ENCODE measurements at places on chromosomes 6 and 20.

DNA sequence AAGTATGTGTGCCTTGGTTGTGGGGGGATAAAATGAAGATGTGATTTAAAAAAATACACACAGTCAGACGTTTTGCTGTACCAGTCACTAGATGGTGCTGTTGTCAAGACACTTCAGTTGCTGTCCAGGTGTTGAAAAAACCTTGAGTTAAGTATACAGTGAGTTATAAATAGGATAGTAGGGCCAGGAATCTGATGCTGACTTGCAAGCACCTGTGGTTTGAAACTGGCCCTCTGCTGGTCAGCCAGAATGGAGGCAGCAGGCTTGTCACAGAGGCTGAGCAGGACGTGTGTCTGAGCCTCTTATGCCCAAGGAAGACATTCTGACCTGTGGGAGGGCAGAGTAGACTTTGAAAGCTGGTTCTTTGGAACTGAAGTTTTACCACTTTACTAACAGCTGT is 27.8 kb downstream of the RNF8 start:
- DNase-seq = no peak

GRCh38 chr20:42366626-42367025 is 748.4 kb upstream of the CHD6 start:
- no peak for DNase-seq

DNA sequence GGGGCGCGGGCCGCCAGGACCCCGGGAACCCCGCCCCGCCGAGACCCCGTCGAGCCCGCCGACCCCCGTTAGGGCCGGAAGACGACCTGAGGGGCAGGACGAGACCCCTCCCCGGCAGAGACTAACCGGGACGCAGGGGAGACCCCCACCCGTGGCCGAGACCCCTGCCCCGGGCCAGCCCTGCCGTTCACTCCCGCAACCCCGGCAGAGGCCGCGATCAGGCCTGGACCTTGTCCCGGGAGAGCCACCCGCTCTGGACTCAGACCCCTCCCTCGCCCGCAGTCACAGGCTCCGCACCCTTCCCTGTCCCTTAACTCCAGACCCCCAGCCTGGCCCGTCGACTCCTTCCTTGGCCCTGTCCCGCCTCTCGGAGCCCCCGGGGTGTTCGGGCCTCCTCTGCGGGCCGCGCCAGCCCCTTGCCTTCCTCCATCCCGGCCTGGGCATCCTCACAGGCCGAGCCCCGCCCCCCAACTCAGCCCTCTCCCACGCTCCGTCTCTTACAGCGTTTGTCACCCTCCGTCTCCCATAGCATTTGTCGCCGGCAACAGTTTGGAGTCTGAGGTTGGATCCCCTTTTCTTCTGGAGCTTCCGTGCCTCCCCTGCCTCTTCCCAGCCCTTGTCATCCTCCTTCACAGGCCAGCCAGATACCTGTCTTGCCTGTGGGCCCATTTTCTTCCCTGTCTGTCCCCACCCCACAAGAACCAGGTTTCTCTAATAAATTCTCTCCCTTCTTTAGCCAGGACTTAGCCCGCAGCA is 569 bp downstream of the TCEA2 start:
- DNase-seq = no peak

DNA sequence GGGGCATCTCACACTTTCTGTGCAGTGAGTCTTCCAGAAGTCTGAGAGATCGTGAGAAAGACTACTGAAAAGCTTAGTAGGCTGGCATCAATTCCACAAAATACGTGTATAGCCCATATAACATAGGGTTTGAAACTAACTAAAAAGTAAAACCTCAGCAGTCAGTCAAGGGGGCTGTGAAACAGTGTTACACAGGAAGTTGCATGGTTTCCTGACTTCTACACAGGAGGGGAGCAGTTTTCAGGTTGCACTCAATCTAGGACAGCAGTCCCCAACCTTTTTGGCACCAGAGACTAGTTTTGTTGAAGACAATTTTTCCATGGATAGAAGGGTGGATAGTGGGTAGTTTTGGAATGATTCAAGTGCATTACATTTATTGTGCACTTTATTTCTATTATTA is 4.7 kb upstream of the LY86 start:
- DNase-seq = no peak

DNA sequence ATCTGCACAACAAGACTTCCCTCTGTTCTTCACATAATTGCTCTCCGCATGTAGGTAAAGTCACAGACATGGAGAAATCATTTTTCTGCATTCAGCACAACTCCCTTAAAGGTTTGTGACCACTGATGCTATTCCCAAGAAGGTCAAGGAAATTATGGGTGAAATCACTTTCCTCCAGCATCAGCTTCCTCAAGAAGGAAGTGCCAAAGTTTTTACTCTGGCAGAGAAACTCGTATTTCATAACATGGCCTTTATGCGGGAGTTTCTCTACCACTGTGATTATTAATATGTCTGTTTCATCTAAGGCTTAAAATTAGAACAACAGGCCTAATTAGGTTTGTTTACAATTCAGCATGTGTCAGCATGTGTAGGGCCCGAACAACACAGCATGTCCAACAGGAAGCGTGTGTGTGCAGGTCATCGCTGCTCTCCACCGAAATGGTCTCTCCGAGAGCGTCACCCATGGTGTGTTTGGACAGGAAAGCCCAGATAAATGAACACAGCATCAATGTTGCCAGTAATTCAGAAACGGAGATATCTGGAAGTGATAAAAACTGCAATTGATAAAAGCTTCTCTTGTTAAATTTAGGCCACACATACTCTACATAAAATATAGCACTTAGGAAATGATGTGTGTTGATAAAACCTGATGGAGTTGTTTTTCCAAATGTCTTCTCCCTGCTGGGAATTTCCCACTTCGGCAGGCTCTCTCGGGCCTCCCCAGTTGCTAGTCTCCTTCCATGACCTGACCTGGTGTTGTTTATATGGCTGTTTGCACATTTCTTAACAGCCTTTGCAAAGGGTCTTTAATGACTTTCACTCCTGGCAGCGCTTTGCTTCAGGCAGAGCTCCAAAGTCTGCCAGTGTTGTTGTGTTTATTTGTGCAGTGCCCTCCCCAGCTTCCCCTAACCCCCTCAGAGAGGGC is 265.1 kb upstream of the CEP162 start:
- DNase-seq = no peak

- DNase-seq = no peak
Observed at GRCh38 chr20:54212226-54212625, 4.3 kb downstream of the PFDN4 start.

GRCh38 chr20:2468581-2469407 is 1.8 kb downstream of the SNRPB start:
- DNase-seq = no peak

GRCh38 chr20:11516448-11516847 is 401.2 kb upstream of the BTBD3 start:
- no peak for DNase-seq

DNA sequence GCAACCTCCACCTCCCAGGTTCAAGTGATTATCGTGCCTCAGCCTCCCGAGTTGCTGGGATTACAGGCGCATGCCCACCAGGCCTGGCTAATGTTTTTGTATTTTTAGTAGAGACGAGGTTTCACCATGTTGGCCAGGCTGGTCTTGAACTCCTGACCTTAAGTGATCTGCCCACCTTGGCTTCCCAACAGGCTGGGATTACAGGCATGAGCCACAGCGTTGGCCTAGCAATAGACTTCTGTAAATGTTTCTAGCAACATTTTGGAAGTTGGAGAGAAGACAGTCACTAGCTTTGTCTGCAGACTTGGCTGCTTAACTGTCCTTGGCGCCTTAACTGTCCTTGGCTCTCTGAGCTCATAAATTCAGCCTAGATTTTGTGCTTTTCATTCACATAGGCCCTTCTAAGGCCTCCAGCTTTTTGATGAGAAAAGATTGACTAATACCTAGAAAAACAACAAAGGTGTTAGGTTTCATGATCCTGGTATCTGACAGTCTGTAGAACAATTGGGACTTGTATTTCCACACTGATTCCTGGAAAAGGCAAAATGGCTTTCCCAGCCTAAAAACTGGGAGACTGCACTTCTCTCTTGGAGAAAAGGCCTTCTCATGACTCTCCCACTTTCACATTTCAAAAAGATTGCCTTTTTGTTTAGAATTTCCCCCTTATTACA is 49.7 kb downstream of the OR2B2 start:
- no peak for DNase-seq

- no peak for DNase-seq
Observed at GRCh38 chr20:57883761-57884160, 173.9 kb upstream of the PMEPA1 start.

- no peak for DNase-seq
Observed at GRCh38 chr6:81446509-81446908, 306.0 kb downstream of the TENT5A start.

DNA sequence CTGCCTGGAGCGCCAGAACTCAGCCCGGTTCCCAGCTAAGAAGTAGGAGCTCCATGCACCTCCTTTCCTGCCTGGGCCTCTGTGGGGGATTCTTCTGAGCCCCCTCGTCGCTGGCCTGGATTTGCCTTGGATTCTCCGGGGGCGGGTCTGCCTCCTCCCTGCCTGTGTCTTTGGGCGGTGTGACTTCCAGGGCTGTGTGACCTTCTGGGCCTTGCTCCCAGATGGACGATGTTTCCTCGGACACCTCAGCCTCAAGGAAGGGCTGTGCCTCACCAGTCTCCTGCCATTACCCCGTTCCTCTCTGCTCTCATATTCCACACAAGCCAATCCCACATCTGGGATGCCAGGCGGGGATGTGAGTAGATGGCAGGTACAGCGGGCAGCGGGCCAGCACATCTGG is 76.8 kb downstream of the ERMARD start:
- DNase-seq = no peak

DNA sequence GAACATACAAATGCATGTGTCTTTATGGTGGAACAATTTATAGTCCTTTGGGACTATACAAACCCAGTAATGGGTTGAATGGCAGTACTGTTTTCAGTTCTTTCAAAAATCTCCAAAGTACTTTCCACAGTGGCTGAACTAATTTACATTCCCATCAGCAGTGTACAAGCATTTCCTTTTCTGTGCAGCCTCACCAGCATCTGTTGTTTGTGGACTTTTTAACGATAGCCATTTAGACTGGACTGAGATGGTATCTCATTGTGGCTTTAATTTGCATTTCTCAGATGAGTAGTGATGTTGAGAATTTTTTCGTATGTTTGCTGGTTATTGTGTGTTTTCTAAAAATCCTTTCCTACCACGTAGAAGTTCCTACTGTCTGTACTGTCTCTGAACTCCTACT is 327.2 kb upstream of the ZFP64 start:
- no peak for DNase-seq

DNA sequence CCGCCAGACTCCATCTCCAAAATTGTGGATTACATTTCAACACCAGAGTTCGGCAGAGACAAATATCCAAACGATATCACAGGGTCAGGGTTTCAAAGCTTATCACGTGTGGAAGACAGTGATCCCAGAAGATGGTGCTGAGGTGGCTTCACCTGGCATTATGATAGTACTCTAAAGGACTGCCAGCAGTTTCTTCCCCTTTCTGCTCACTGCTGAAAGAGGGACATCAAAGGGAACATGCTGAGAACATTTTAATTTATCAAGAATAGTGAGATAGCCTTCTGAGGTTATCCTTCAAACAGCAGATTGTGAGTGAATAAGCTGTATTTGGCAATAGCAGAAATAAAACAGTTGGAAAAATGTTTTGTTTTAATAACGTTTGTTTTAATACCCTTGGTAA is 79.7 kb downstream of the FIG4 start:
- DNase-seq = no peak

DNA sequence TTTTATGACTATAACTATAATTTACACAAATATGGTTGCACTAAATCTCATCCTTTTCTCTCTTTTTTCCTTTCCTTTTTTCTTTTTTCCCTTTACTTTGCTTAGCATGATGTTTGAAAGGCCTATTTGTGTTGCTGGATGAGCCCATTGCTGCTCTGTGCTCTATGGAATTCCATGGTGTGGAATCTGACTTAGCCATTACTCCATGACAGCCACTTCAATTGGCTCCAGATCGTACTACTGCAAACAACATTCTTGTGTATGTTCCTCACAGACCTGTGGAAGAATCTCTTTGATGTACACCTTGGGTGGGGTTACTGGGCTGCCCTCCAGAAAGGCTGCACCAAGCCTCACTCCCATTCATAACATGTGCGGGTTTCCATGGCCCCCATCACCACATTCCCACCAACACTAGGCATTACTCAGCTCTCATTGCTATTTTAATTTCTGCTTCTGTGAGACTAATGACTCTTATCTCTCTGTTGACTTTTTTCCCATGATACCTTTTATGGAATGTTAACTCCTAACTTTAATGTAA is 979.0 kb downstream of the KIF16B start:
- DNase-seq = no peak

DNA sequence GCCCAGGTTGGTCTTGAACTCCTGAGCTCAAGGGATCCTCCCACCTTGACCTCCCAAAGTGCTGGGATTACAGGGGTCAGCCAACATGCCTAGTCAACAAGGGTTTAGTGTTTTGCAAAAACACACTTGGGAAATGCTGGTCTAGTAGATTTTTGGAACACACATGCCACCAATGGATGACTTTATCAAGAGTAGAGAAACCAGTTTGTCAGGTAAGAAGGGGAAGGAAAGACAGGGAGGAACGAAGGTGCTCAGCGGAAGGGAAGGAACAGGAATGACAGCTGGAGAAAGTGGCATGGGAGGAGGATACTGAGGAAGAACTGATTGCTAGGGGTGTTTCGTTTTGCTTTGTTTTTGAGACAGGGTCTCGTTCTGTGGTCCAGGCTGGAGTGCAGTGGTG is 15.6 kb upstream of the SEC63 start:
- DNase-seq = no peak

DNA sequence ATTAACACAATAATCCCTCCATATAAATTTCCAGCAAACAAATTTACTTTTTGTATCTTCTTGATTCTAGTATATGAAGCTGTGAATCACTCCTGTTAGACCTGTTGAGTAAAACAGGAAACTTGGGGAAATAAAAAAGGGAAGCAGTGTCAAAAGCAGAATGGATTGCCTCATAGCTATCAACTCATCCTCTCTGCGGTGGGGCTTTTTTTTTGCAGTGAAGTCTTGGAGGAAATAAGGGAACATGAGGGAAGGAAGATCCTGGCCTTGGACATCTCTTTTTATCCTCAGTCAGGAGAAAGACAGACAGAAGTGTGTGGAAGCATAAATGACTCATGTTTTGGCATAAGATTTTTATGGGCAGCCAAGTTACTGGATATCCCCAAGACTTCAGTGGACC is 332.5 kb downstream of the TFAP2A start:
- no peak for DNase-seq

- DNase-seq = no peak
Observed at GRCh38 chr6:20575704-20576451, 41.6 kb downstream of the CDKAL1 start.

- no peak for DNase-seq
Observed at GRCh38 chr6:100153636-100154275, 159.7 kb upstream of the MCHR2 start.

GRCh38 chr6:135283926-135284325 is 102.8 kb downstream of the MYB start:
- DNase-seq = no peak

GRCh38 chr6:108353853-108354252 is 59.0 kb downstream of the AFG1L start:
- no peak for DNase-seq

- DNase-seq = peak; percentile 42
Observed at GRCh38 chr6:33118525-33119123, 42.8 kb downstream of the HLA-DPB1 start.

All from prostate gland (tissue), 2 donors.